ENCODE measurements at places on chromosomes 7 and 10.
A peak's percentile ranks its signal among the peaks of the same experiment; 100 is the strongest.

DNA sequence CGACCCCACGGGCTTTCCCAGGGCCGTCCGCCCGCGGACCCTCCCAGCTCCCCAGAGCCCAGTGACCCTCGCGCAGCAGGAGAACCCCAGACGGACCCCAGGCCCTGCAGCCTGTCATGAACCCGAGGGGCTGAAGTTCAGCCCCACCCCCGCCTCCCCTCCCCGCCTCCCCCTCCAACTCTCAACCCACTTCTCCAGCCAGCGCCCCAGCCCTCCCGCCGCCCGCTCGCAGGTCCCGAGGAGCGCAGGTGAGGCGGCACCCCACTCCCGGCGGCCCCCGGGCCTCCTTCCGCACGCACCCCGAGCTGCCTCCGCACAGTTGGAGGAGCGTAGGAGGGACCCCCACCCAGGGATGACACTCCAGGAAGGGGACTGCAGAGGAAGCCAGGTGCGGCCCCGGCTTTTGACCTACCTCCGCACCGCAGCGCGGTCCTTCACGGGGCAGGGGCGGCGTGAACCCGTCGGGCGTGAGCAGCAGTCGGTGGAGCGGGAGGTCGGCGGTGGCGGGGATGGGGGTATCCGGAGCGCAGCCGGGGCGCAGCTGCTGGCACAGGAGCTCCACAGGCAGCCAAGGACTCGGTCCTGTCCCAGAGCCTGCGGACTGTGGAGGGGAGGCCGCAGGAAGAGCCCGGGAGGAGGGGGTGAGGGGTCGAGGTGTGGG lies at the start of gene TMEM176A:
TSS of gene TMEM176A (plus strand) at position 189 of the 661 bp plus-strand sequence. CDS start 782 bp downstream, outside the sequence.
- DNase-seq, result no peak

- DNase-seq, result no peak
Observed at GRCh38 chr7:19749658-19750057, 23.8 kb downstream of the TMEM196 start.

DNA sequence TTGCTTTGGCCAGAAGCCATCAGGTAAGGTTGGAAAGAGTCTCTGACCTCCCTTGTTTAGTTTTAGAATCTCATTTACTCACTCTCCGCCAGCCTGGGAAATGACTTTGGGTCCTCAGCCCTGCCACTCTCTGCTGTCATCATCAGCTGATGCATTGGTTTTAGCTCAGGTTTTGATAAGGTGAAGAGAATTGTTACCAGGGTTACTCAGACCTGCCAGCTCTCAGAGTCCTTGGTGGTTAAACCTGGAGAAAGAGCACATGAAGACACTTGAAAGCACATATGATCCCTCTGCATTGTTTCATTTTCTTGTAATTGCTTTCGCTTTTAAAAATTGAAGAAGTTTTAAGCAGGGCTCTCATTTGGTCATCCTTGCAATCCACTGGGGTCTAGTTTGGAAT lies 4.0 kb upstream of the CROT start:
- DNase-seq, result no peak

DNA sequence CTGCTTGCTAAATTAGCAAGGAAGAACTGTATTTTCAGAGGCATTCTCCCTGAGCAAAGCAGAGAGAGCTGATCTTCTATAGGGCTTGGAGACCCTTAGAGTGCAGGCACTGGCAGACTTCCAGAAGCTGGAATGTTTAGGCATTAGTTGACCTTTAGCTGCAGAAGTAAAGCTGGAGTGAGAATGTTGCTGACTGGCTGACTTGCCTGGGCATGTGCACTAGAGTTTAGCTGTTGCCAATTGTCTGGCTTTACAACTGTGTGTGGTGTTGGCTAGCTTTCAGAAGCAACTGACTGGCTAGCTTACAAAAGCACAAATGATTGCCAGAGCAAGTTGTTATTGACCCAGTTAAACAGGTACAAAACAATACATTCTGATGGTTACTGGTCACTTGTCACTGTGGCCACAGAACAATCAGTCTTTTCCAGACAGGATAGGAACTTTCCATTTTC lies 25.1 kb downstream of the FAM13C start:
- peak; percentile 67 for DNase-seq

DNA sequence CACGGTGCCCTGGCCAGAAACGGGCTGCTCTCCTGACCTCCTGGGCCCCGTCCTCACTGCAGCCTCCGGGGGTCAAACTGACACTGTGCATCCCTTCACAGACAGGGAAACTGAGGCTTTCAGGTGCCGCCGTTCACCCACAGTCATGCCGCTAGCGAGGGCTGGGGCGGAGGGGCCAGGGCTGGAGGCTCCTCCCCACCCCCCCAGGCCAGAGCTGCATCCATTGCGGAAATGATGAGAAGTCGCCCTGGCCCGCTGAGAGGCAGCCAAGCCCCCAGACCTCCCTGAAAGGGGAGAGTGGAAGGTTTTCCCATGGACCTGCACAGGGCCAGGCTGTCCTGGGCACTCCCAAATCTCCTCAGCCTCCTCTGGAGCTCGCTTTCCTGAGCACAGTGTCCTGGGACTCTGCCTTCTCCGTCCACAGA lies 16.5 kb upstream of the INPP5A start:
- no peak for DNase-seq

GRCh38 chr10:87752566-87752965 lies 65.5 kb downstream of the ATAD1 start:
- DNase-seq, result no peak

GRCh38 chr7:25864943-25865751 lies 286.9 kb upstream of the NFE2L3 start:
- DNase-seq, result no peak

GRCh38 chr7:140209866-140210609 lies 33.3 kb upstream of the KDM7A start:
- no peak for DNase-seq

GRCh38 chr10:8084799-8085198 lies 30.3 kb downstream of the GATA3 start:
- DNase-seq, result no peak

- no peak for DNase-seq
Observed at GRCh38 chr10:7263616-7264015, 147.2 kb downstream of the SFMBT2 start.

DNA sequence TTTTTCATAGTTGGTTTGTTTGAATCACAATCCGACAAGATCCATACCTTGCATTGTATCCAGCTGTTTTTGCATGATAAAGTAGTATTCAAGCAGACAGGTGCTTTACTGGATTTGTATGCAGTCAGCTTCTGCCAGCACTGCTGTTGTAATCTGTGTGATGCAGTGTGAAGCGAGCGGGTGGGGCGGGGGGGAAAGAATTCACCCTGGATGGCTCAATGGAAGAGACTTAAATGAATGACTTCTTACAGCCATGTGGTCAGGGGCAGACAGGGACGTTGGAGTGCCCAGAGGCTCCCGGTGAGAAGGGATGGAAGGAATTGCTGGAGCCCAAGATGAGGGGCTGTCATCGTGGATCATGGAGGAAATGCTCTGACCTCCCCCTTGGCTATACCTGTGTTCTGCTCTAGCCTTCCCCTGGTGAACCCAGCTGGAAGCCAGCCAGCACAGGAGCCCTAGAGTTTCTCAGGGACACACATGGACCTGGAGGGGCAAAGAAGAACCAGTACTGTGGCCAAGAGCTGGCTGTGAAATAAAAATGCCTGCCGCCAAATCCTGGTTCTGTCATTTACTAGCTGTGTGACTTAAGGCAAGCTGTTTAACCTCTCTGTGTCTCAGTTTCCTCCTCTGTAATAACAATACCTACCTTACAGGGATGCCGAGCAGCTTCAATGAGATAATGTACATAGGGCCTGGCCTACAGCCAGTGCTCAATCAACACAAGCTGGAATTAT lies 14.1 kb downstream of the NFE2L3 start:
- DNase-seq, result no peak

GRCh38 chr7:87342231-87342630 lies 3.2 kb upstream of the CROT start:
- DNase-seq, result no peak

DNA sequence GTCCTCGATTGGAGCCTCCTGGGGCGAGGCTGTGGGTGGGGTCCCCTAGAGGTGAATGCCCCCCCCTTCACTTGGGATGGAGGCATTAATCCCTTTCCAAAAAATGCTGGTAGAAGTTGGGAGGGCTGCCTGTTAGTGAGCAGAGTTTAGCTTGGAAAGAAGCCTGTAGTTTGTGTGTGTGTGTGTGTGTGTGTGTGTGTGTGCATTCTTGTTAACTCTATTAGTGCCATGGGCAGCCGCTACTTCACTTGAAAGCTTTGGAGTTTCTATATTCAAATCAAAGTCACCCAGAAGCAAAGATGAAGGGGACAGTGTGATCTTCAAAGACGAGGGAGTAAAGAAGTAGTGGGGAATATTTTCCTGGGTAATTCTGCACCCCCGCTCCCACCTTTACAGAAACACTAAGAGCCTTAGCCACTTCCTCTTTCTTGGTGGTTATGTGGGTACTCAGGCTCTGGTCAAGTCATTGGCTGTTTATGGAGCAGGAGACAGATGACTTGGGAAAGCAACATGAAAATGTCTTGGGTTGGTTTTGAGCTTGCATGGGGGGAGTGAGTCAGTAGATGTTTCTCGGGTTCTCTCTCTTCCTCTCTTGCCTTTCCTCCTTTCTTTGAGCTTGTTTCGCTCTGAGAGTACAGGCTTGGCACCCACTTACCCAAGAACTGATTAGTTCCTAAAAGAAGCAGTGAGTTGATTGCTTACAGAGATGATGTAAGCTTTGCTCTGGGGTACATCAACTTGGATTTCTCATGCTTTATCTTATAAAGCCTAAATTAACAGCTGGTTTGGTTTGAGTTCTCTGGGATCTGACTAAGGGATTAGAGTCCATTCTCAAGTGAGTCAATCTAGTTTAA lies 35.9 kb downstream of the TCF7L2 start:
- no peak for DNase-seq

- no peak for DNase-seq
Observed at GRCh38 chr7:44587843-44588711, 6.0 kb upstream of the TMED4 start.

DNA sequence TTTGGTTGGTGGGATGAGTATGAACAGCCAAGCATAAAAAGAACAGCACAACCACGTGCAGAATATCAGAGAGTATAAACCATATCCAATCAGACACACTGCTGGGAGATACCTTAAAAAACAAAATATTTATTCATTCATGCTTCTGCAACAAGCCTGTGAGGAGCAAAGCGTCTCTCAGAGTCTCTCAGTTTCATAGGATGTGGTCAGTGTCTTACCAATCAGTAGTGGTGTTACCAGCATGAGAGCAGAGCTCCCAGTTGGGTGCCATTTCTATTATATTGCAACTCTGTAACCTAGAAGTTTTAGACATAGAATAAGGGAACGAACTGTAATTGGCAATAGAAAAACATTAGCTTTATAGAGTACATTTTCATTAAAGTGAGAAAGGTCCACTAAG lies 445.9 kb upstream of the LRRN3 start:
- no peak for DNase-seq

DNA sequence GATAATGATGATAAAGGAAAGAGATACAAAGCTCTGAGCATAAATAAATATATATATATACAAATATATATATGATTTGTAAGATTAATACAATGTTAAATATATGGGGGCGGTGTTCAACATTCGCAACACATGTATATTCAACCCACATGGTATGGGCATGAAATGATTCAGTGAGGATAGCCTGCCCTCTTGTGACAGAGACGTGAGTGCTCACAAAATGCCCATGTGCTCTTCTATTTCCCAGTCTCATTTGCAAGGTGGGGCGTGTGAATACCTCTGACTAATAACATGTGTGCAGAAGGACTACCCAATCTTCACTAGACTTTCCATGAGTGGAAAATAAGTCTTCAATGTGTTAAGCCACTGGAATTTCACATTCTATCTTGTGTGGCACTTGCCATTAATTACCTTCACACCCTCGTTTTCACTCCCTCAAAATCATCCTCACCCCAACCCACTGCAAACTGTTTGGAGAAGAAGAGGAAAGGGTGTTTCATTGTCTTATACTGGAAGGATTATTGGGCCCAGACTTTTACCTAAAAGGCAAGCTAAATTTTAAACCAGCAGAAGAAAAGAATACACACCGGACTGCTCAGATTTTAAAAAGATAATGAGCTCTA lies 26.9 kb downstream of the ASAH2 start:
- DNase-seq, result no peak

GRCh38 chr10:97279121-97279815 lies 13.2 kb downstream of the ARHGAP19 start:
- DNase-seq, result no peak

DNA sequence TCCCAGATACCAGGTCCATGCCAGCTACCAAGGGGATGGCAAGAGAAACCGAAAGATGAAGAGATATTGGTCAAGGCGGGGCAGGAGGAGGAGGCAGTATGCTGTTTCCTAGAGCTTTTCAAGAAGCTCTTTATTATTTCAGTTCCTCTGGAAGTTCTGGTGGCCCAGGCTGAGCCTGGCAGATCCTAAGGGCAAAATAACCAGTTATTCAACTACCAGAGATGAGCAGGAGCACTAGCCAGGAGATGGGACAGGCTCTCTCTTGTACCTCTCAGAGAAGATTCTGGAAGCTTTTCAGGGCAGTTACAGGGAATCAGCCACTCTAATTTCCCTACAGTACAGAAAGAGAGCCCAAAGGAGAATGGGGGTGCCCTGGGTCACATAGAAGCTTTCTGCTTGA lies 5.3 kb downstream of the DNAJB12 start:
- no peak for DNase-seq

GRCh38 chr10:75202321-75203045 lies 8.1 kb upstream of the VDAC2 start:
- no peak for DNase-seq

DNA sequence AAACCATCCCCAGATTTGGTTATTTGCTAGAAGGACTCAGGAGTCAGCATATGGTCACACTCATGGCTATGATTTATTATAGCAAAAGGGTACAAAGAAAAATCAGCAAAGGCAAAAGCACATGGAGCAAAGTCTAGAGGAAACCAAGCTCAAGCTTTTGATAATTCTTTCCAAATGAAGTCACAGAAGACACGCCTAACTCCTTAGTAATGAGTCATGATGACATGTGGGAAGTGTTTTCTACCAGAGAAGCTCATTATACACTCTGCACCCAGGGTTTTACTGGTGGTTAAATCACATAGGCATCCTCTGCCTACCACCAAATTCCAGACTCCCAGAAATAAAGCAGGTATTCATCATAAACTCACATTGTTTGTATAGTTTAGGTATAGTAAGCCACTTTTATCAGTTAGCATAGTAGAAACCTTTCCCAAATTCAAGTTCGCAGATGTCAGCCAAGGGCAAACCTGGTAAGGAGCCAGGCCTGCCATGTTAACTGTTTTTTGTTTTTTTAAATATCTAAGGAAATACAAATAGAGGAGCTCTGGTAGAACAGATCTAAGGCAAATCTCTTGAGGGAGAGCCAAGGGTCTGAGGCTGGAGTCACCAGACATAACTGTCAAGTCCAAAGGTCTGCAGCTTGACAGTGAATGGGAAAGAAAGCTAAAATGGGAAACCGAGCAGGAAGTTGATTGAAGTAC lies 15.4 kb upstream of the HIBADH start:
- no peak for DNase-seq

- no peak for DNase-seq
Observed at GRCh38 chr7:106610996-106611886, 49.7 kb downstream of the CCDC71L start.

All from breast epithelium (tissue), 4 donors.